Right cardiac atrium (tissue), 5 donors: ENCODE measurements at places on chromosomes 7 and 10. TPM values are rescaled to one million over a fixed set of nuclear protein-coding genes. Genes with fewer than 3 reads are reported as not detected.

DNA sequence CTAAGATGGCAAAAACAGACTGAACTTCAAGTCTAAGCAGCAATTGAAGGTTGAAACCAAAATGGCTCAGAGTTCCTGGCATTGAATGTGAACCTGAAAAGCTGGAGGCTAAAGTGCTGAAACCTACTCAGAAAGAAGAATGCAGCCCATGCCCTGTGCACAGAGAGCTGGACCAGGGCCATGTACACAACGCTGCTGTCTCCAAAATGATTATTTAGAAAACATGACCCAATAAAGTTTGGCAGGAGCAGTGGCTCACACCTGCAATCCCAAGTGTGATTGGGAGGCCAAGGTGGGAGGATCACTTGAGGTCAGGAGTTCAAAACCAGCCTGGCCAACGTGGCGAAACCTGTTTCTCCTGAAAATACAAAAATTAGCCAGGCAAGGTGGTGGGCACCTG is 158.9 kb downstream of the AKR1D1 start:
- DNase-seq, result no peak

- peak; percentile 69 for DNase-seq
Measured at GRCh38 chr7:77331938-77332695, 84.0 kb downstream of the GSAP start.

DNA sequence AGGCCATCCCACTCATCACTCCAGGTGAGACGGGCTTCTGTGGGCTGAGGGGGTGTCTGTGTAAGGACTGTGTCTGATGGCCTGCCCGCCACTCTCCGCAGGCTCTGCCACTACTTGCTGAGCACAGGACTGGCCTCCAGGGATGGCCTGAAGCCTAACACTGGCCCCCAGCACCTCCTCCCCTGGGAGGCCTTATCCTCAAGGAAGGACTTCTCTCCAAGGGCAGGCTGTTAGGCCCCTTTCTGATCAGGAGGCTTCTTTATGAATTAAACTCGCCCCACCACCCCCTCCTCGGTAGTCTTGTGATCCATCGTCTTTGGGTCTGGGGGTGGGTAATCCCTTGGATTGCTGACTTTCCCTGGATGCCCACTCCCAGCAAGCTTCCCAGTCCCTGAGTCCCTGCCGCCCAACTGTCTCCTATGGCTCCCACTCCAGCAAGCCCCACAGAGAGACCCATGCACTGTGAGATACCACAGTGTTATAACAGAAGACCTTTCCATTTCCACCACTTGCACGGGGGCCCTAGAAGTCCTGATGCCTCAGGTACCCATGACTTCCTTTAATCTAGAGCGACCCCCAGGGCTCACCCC is 4.7 kb downstream of the FXYD4 start:
- no peak for DNase-seq

GRCh38 chr10:15370212-15370855 is 755 bp downstream of the FAM171A1 start:
- peak; percentile 35 for DNase-seq

DNA sequence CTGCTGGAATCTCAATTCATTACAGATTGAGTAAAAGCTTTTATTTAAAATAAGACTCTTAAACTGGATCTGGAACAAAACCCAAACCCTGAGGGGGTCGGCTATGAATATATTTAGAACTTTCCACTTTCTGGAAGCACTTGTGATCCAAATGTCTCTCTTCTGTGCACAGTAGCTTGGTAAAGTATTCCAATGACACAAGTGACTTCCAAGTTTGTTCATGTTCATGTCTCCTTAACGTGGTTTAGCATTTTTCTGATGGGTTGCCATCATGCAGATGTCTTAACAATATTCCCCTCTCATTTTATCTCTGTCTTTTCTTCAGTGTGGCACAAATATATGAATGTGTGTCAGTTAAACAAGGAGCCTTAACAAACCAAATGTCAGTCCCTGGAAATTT is 191.9 kb upstream of the SORCS1 start:
- DNase-seq, result no peak

DNA sequence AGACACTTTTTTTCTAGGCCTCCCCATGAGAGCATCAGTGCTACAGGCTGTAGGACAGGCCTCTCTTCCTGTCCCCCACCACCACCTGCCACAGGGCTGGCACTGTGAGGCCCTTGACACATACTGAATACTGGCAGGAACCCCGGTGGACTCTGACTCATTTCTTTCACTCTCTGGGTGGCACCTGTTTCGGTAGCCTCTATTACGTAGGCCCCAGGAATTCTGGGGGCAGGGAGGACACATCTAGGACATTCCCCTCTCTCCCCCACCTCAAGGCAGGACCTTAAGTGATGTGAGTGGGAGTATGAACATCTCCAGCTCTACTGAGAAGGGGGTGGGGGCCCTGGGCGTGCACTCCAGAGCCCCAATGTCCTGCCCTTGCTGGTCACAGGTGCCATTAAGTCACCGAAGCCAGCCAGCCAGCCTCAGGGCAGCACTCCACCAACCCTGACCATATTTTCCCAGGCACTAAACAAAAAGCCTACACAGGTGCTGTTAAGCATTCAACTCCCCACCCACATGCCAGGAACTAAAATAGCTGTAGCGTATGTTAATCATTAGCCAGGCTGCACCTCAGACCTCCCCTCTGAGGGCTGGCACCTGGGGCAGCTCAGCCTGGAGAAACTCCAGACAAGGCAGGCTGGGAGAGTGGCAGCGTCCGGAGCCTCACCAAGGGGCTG is 8.9 kb downstream of the ANXA11 start:
- peak; percentile 59 for DNase-seq

DNA sequence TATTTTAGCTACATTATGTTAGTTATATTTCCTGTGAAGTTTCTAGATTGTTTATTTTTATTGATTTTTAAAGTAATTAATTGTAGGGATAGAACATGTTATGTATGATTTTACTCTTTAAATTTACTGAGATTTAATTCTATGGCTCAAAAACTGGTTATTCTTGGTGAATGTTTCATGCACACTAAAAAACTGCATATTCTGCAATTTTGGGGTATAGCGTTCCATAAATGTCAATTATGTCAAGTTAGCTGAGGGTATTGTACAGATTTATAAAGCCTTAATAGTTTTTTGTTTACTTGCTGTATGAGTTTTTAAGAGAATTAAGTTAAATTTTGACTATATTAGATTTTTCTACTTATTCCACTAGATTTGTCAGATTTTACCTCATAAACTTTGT is 669.7 kb downstream of the GRID1 start:
- DNase-seq, result no peak

- no peak for DNase-seq
Measured at GRCh38 chr7:123719197-123719721, 29.5 kb downstream of the WASL start.

DNA sequence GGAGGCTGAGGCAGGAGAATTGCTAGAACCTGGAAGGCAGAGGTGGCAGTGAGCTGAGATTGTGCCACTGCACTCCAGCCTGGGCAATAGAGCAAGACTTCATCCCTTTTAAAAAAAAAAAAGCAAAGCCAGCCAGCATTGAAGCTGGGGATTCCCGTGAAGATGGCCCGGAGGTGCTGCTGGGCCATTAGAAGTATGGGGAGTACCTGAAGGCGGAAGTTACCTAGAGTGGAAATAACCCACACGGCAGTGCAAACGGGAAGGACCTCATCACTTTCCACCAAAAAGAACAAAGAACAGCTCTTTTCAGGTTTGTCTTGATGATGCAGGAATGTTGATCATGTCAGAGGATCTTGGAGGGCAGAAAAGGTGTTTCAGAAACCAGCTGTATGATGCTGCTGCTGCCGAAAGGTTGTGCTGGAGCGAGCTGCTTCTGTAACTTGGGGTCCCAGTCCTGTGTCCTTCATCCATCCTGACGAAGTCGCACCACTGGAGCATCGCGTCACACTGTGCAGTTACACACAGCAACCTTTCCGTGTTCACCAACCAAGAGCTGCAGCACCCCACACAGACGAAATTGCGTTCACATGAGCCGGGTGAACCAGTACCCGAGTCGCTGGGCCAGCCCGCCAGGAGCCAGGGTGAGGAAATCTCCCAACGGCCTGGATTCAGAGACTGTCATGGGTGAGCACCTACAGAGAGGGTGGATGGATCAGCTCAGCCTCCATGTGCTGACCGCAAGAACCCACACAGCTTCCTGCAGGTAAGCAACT is 8.2 kb downstream of the ZFAND2A start:
- DNase-seq, result no peak

- no peak for DNase-seq
Measured at GRCh38 chr7:141288626-141289025, 214.8 kb downstream of the TMEM178B start.

GRCh38 chr7:156305351-156305750 is 335.2 kb upstream of the RNF32 start:
- no peak for DNase-seq

GRCh38 chr10:4691301-4691700 is 134.7 kb upstream of the AKR1E2 start:
- DNase-seq, result no peak

Gene INHBA
- total RNA-seq, result 46.5 TPM

Gene NOC3L
- 10.4 TPM for total RNA-seq

Gene ADAMTS14
- total RNA-seq, result 0.36 TPM

Gene PDK4
- total RNA-seq, result 121 TPM

Gene FANK1
- total RNA-seq, result 0.37 TPM

Gene TUBAL3
- total RNA-seq, result 1.0 TPM
